Stimulated activated CD4-positive, alpha-beta T cell treated with anti-CD3 and anti-CD28 coated beads, Interleukin-12 subunit alpha, Interleukin-12 subunit beta, amount 100 ng/mL, for 4 hours (primary cell): ENCODE measurements at places on chromosomes 5 and 9.
A peak's percentile ranks its signal among the peaks of the same experiment; 100 is the strongest.

GRCh38 chr5:173486355-173487225 lies 129.9 kb downstream of the BOD1 start:
- DNase-seq, result no peak

DNA sequence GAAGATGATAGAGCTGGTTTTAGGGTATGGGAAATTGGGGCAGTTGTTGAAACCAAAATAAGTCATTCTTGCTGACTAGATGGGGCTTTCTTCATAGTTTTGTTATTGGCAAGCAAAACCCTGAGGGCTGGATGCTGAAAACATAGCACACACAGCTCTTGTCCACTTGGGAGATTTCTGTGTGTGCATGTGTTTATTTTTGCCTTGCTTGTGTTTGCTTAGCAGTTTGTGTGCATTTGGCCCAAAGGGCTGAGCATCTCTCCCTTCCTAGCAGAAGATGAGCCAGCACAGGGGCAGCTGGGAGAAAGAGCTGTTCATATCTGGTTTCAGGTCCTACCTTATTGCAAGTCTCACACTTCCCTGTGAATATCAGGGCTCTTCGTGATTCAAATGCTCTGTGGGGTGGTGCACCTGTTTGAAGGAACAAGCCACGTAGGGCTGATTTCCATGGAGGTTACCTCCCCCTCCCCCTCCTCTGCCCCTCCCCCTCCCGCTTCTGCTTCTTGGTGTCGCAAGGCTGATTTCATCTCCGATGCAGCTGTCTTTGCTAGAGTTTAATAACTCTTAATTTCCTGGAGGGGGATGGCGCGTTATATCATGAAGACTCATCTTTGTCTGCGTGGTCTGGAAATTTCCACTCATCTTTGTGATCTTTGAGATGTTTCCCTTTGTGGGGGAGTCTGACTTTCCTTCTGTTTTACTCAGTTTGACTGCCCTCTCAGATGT lies 296.5 kb downstream of the ARHGAP26 start:
- peak; percentile 35 for DNase-seq

DNA sequence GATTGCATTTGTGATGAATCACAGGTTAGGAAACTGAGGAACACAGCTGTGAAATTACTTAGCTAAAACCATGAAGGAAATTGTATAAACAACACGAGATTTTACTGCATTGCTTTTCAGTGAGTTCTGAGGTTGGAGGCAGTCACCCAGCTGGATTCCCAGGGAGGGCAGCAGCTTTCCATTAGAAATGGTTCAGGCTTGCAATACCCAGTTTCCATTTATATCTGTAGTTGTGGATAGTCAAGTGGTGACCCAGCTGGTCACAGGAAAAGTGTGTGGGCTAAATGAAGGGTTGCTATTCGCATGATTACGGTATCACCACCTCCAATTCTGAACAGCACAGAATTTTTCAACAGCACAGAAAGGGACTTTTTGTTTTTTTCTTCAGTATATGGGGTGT lies 34.3 kb upstream of the SPATA31D4 start:
- DNase-seq, result no peak

- DNase-seq, result no peak
These were observed 2.7 kb downstream of the RGMB start for GRCh38 chr5:98776066-98776705.

GRCh38 chr5:66894480-66895240 lies 298.5 kb downstream of the MAST4 start:
- no peak for DNase-seq

- no peak for DNase-seq
These were observed 10.0 kb downstream of the TLE4 start for GRCh38 chr9:79581794-79582193.

DNA sequence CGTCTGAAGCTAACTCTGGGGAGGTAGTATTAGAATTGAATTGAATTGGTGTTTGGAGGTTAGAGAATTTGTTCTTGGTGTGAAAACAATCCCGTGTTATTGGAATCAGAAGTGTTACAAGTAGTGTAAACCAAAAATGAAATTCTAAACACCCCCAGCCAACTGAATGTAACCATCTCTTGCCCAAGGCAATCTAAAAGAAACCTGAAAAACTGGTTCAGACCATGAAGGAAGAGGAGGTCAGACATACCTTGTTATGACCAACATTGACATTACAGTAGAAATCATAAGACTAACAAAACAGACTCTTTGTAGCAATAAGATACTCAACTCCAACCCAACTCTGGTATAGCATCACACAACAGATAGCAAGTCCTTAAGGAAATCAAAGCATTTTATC lies 159.0 kb downstream of the TUSC1 start:
- DNase-seq, result no peak

- DNase-seq, result no peak
These were observed 210.8 kb downstream of the FAM170A start for GRCh38 chr5:119840175-119840574.
